ENCODE measurements at places on chromosomes 6 and 20. TPM values are rescaled to one million over a fixed set of nuclear protein-coding genes. Genes with fewer than 3 reads are reported as not detected.

The TENT5A gene
- total RNA-seq = 0.60 TPM

The LRRC1 gene
- 77.8 TPM for total RNA-seq

The TEAD3 gene
- total RNA-seq = 0.20 TPM

The METTL24 gene
- total RNA-seq = not detected

The HNF4A gene
- not detected for total RNA-seq

The SIGLEC1 gene
- not detected for total RNA-seq

The TNFRSF6B gene
- 3.2 TPM for total RNA-seq

The PPIL6 gene
- total RNA-seq = 0.60 TPM

The SNAP91 gene
- 0.22 TPM for total RNA-seq

The PLCB4 gene
- total RNA-seq = 2.2 TPM

The SESN1 gene
- 19.0 TPM for total RNA-seq

The LGSN gene
- not detected for total RNA-seq

GRCh38 chr6:143299253-143300166 lies 151.0 kb downstream of the ADAT2 start:
- no peak for DNase-seq

- no peak for DNase-seq
Measured at GRCh38 chr20:44745598-44746366, at the start of gene KCNK15. KCNK15 (plus strand) TSS chr20:44745865; CDS start chr20:44745911, 46 bp downstream.

- DNase-seq = no peak
Measured at GRCh38 chr20:52804497-52805295, 167.5 kb upstream of the TSHZ2 start.

- no peak for DNase-seq
Measured at GRCh38 chr6:78101387-78101786, 448.5 kb downstream of the MEI4 start.

GRCh38 chr6:107569473-107569872 lies 79.6 kb downstream of the SOBP start:
- no peak for DNase-seq

DNA sequence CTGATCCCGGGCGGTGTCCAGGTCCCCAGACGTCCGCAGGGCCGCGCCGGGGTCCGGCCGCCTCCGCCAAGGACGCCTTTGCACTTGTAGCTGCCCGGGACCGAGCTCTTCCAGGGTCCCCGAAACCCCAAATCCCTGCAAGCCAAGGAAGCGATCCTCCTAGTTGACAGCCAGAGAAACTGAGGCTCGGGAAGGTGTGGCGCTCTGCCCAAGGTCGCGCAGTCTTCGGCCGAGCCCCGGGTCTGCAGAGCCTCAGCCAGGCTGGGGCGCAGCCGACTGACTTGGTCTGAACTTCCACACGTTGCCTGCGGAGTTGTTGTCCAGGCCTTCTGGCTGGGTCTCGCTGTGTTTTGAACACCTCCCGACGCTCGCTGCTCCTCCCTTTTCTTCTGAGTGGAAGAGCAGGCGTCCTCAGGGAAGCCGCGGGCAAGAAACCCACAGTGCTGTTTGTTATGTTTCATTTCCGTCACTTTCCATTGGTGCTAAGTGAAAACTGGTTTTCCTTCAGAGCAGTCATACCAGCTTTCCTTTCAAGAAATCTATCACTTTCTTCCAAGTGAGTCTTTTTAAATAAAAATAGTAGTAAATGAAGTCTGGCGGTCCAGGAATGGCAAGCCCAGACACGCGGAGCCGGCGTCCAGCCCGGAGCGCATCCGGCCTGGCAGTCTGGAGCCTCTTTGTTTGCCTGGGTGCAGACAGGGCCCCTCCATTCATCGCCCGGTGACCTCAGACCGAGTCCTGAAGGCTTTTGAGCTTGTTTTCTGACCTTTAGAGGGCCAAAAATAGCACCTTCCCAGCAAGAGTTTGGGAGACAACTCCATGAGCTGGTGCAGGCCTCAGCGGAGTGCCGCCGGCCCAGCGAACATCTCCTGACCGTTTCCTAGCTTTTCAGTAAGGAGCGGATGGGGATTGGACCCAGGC lies 698 bp downstream of the FAM210B start:
- DNase-seq = peak; percentile 41

- DNase-seq = no peak
Measured at GRCh38 chr6:142324111-142324510, 22.3 kb downstream of the ADGRG6 start.

- no peak for DNase-seq
Measured at GRCh38 chr20:58402305-58402704, 13.3 kb downstream of the VAPB start.
